ENCODE measurements at places on chromosomes 5 and 9.
A peak's percentile ranks its signal among the peaks of the same experiment; 100 is the strongest.

DNA sequence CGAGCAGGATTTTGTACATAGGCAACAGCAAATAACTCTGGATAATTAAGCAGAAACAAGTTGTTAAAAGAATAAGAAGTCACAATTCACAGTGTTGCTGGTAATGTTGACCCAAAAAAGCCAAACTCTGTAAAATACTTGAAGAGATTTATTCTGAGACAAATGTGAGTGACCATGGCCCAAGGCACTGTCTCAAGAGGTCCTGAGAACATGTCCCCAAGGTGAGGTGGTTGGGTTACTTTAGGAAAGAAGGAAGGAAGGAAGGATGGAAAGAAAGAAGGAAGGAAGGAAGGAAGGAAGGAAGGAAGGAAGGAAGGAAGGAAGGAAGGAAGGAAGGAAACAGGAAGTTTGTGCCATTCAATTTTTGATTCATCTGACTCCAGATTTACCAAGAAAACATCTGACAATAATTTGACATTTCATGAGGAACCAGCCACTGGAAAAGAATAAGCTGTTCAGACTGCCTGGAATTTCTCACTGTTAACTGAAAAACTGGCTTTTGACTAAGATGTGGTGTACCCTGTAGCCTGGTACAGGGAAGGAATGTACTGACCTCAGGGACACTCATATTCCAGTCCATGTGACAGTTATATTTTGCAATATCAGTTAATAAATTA is 295.9 kb upstream of the TNC start:
- no peak for DNase-seq

- no peak for DNase-seq
Observed at GRCh38 chr5:123176224-123176937, 87.3 kb downstream of the PRDM6 start.

DNA sequence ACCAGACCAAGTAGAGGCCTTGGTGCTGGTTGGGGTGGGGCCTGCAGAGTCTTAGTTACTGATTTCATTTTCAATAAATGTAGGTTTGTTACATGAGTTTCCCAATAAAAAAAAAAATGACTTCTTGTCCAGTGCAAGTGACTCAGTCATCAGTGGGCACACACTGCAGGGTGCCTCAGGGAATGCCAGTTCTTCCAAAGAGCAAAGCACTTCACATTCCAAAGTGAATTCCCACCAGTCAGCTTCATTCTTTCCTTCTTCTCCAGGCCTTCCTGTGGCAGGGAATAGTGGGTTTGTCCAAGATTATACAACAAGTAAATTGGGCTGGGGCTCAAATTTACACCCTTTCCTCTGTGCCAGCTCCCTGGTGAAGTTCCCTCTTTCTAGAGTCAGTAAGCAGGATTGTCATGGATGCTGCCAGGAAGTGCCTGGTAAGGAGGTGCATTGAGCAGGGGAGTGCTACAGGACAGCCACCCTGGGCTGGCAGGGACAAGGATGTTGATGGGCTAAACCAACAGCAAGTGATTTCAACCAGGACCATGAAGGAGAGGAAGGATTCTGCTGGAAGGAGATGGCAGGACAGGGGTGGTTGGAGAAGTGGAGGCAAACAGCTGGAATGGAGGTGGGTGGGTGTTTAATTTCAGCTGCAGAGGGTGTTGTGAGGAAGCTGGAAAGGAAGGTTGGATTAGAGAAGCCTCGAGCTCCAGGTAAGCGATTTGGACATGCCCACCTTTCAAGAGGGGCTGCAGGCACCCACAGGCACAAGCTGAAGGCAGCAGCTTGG is 3.7 kb upstream of the B4GALT7 start:
- no peak for DNase-seq

GRCh38 chr5:81207009-81207408 is 26.1 kb upstream of the CKMT2 start:
- DNase-seq: no peak

- DNase-seq: no peak
Observed at GRCh38 chr5:6736524-6737042, 23.4 kb downstream of the TENT4A start.

- DNase-seq: no peak
Observed at GRCh38 chr5:15266229-15266628, 233.8 kb upstream of the FBXL7 start.

- DNase-seq: peak; percentile 47
Observed at GRCh38 chr5:143016777-143017516, 246.8 kb downstream of the ARHGAP26 start.

GRCh38 chr5:59416451-59416850 is 477.1 kb downstream of the PDE4D start:
- no peak for DNase-seq

GRCh38 chr9:117224695-117225094 is 190.2 kb downstream of the ASTN2 start:
- DNase-seq: no peak

GRCh38 chr5:128579639-128580038 is 41.6 kb upstream of the FBN2 start:
- DNase-seq: no peak
